ENCODE measurements at places on chromosomes 1 and 21.

- peak; percentile 76 for DNase-seq
Measured at GRCh38 chr1:159881622-159882526, 18.1 kb downstream of the CFAP45 start.

DNA sequence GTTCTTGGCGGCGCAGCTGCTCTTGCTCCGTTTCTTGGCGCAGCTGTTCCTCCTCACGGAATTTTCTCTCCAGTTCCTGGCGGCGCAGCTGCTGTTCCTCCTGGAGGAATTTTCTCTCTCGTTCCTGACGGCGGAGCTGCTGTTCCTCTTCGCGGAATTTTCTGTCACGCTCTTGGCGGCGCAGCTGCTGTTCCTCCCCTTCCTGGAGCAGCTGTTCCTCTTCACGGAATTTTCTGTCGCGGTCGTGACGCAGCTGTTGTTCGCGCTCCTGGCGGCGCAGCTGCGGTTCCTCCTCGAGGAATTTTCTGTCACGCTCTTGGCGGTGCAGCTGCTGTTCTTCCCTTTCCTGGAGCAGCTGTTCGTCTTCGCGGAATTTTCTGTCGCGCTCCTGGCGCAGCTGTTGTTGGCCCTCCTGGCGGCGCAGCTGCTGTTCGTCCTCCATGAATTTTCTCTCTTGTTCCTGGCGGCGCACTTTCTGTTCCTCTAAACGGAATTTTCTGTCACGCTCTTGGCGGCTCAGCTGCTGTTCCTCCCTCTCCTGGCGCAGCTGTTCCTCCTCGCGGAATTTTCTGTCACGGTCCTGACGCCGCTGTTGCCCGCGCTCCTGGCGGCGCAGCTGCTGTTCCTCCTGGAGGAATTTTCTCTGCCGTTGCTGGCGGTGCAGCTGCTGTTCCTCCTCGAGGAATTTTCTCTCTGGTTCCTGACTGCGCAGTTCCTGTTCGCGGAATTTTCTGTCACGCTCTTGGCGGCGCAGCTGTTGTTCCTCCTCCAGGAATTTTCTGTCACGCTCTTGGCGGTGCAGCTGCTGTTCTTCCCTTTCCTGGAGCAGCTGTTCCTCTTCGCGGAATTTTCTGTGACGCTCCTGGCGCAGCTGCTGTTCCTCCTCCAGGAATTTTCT is 7.0 kb downstream of the TCHH start:
- peak; percentile 29 for DNase-seq

DNA sequence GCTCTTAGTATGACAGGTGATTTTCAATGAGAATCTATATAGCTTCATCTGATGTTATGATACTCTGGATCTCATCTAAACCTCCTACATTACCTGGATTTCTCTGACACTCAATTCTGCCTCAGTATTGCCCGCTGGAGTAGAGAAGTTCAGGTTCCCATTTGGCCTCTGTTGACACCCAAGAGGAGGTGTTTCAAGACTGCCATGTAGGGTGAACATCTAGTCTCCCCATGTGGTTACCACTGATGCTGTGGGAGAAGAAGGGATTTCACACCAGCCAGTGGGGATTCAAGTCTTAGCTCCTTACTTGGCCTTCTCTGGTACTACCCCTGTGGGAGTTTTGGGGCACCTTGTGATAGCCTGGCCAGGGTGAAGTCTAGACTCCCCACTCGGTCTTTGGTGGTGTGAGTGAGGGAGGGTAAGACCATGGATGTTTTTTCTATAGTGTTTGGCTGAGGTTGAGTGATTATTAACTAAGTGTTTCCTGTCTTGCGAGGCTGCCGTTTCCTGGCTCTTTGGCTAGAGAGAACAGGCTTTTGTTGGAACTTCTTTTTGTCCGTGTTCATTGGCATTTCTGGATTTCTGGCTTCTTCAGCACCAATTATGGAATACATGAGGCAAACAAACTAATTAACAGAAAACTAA is 90.7 kb downstream of the RHOU start:
- DNase-seq: no peak

- no peak for DNase-seq
Measured at GRCh38 chr1:154888757-154889156, 18.7 kb upstream of the KCNN3 start.

DNA sequence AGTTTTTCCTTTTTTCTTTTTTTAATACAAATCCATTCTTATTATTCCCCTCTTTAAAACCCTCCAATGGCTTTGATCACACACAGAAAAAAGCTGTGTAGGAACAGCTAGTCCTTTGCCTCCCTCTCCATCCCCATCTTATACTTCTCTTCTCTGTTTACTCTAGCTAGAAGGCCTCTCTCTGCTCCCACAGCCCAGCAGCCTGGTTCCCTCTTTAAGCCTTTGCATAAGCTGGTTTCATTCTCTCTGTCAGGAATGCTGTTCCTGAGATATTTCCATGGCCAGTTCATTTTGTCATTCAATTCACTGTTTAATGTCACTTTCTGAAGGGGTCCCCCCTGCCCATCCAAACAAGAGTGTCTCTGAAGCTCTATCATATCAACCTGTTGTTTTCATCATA is 143.3 kb upstream of the ST6GALNAC5 start:
- DNase-seq: no peak

DNA sequence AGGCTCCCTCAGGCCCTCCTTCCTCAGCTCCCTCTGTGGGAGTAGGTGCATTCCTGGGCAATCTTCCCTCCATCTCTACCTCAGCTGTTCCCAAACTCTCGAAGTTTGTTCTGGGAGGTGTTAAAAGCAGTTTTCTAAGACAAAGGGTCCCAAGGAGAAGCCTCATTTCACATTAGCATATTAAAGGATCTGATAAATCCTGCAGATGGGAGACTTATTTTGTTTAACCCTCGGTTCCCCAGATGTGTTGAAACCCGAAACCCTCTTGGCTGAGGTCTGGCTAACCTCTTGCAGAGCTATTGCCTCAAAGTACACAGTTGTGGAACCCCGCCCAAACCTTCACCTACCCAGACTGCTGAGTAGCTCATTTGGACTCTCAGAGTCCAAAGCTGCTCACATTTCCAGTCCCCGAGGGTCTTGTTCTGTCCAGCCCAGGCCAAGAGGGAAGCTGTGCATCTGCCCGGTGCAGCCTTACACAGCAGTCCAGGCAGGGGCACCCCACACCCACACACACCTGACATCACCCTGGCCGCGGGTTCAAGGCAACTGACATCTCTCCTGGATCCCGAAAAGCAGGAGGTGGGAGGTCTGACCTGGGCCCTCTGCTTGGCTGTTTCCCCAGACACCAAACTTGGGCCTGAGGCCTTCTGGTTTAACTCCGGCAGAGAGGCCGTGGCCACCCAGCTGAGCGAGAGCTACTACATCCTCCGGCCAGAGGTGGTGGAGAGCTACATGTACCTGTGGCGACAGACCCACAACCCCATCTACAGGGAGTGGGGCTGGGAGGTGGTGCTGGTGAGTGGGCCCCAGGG is 19.5 kb upstream of the SELENON start:
- no peak for DNase-seq

GRCh38 chr1:44049839-44050238 is 18.6 kb upstream of the SLC6A9 start:
- no peak for DNase-seq

Data from SHP77 (cell line).